Neural cell (in vitro differentiated cells): ENCODE measurements at places on chromosomes 3 and 15. TPM values are rescaled to one million over a fixed set of nuclear protein-coding genes. Genes with fewer than 3 reads are reported as not detected.

CLDN16 gene
- not detected in 2 replicates for polyA plus RNA-seq

PPM1L gene
- polyA plus RNA-seq, result 24.9 and 28.3 TPM in 2 replicates

VWA5B2 gene
- polyA plus RNA-seq, result 0.33 and 0.34 TPM in 2 replicates

SLC6A1 gene
- 43.2 and 52.0 TPM in 2 replicates for polyA plus RNA-seq

ZPLD1 gene
- polyA plus RNA-seq, result 0.50 TPM in 1 of 2 replicates, not detected in the other

ZIC1 gene
- polyA plus RNA-seq, result 134 and 183 TPM in 2 replicates

A4GNT gene
- not detected in 2 replicates for polyA plus RNA-seq

TRIM42 gene
- polyA plus RNA-seq, result not detected in 2 replicates

DENND6A gene
- polyA plus RNA-seq, result 24.0 and 25.4 TPM in 2 replicates

CNTN4 gene
- 10.6 and 13.9 TPM in 2 replicates for polyA plus RNA-seq

MYZAP gene
- polyA plus RNA-seq, result 0.16 TPM in 1 of 2 replicates, not detected in the other

THRB gene
- polyA plus RNA-seq, result 1.7 TPM in 1 of 2 replicates, not detected in the other
